ENCODE measurements at places on chromosomes 7 and 10.

- no peak for DNase-seq
Measured at GRCh38 chr10:43124574-43125273, 13.5 kb upstream of the CSGALNACT2 start.

- DNase-seq, result no peak
Measured at GRCh38 chr7:155962968-155963300, 150.7 kb upstream of the SHH start.

- DNase-seq, result no peak
Measured at GRCh38 chr7:45075355-45075644, 13.5 kb downstream of the NACAD start.

- no peak for DNase-seq
Measured at GRCh38 chr10:72490951-72491350, 134.9 kb downstream of the MICU1 start.
